ENCODE measurements at places on chromosomes 4 and X. TPM values are rescaled to one million over a fixed set of nuclear protein-coding genes. Genes with fewer than 3 reads are reported as not detected.

Gene PPARGC1A
- total RNA-seq: 4,431 TPM

Gene PCSK1N
- total RNA-seq: 144 TPM

Gene GPM6B
- total RNA-seq: 4.0 TPM

Gene POU3F4
- total RNA-seq: not detected

Gene OTUD4
- 10.5 TPM for total RNA-seq

Gene NSG1
- 2.7 TPM for total RNA-seq

Gene MGARP
- 3.4 TPM for total RNA-seq

DNA sequence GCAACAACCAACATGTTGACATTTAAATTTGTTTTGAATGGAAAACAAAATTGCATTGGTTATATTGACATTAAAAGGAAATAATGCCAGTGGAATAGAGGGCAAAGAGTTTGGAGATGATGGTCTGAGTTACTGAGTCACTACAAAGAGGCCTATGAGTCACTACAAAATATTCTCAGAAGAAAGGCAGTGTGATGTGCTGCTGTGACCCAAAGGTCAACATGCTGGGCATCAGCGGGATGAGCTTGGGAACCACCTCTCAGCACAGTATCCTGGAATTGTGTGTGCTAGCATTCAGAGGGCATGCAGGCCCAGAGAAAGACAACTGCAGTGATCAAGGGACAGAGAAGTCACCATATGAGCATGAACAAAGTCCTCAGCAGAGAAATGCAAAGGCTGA is 2.8 kb downstream of the CMC4 start:
- no peak overlapping the region for H3K4me3 ChIP-seq
- H3K27ac ChIP-seq: no peak overlapping the region
- DNase-seq: no peak
- H3K27me3 ChIP-seq: no peaks in the 10 kb centered on the region

DNA sequence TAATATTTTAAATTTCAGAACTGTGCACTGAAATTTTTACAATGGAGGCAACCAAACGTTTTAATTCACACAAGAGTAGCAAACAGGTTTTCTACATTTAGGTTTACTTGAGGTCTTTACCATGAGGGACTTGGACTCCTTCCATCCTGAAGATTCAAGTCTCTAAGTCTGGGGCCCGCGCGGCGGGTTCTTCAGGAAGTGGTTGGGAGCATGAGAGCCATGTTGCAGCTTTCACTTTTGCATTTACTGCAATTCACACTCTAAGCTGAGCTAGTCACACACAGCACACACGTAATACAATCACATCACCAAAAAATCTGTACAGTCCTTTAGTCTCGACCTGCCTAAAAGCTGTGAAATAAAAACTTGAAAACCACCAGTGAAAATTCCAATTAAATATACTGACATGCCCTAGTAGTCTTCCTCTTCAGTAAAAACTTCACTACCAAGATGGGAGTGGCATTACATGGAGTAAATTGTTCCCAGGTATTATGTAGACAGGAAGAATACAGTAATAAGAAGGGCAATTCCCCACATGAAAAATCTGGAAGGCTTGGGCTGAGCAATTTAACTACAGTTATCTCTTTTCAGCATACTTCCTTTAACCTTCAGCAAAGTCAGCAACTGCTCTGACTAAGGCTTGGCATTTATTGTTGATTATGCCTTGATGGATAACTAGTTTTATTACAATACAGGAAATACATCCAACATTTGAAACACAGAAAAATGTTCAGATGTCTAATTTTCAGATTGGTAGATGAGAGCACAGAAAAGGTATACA is 571.1 kb upstream of the DIPK2B start:
- H3K27me3 ChIP-seq: no peaks in the 10 kb centered on the region
- H3K4me3 ChIP-seq: no peak overlapping the region
- DNase-seq: peak; percentile 56
- H3K36me3 ChIP-seq: no peaks in the 10 kb centered on the region

DNA sequence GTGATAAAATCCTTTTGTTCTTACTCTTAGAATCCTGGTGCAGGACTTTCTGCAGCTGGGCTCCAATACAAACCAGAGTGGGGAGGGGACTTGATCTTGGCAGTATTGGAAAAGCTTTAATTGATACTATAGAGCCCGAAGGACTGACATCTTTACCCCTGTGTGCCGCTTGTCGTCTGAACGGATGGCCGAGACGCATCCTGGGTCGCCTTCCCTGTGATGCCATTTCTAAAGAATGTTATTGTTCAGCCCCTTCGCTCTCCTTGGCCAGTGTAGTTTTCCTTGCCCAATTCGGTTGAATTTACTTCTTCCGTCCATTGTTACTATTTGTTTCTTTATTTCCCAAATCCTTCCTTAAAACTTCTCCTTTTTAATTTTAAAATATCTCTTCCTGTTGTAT is 80.9 kb downstream of the CLDN34 start:
- H3K27me3 ChIP-seq: no peaks in the 10 kb centered on the region
- H3K4me3 ChIP-seq: no peak overlapping the region
- no peaks in the 10 kb centered on the region for H3K4me1 ChIP-seq
- no peak overlapping the region for H3K27ac ChIP-seq
- DNase-seq: no peak
- H3K36me3 ChIP-seq: no peaks in the 10 kb centered on the region

- no peak overlapping the region for H3K27ac ChIP-seq
- H3K4me1 ChIP-seq: peaks cover 13% of the 10 kb centered on the region
- H3K4me3 ChIP-seq: no peak overlapping the region
- H3K27me3 ChIP-seq: no peaks in the 10 kb centered on the region
These were observed 10.9 kb downstream of the GPAT3 start for GRCh38 chr4:83546786-83547185.

DNA sequence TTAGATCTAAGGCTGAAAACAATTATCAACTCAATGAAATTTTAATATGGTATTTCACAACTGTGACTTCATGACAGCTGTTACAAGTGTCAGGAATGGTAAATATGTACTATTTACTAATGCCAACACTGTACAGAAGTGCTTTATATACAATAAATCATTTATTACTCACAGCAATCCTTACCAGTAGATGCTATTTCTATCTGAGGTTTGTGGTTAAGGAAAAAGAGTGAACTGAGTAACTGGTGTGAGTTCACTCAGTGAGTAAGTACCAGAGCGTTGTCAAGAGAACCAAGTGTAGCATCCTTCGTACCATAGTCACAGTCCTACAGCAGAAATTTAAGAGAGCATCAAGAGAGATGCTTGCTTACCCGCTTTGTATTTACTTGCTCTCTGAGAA is 23.3 kb downstream of the MTHFD2L start:
- no peaks in the 10 kb centered on the region for H3K27me3 ChIP-seq
- H3K36me3 ChIP-seq: no peaks in the 10 kb centered on the region
- H3K4me1 ChIP-seq: no peaks in the 10 kb centered on the region
- H3K4me3 ChIP-seq: no peak overlapping the region
- DNase-seq: no peak
- H3K27ac ChIP-seq: no peak overlapping the region

DNA sequence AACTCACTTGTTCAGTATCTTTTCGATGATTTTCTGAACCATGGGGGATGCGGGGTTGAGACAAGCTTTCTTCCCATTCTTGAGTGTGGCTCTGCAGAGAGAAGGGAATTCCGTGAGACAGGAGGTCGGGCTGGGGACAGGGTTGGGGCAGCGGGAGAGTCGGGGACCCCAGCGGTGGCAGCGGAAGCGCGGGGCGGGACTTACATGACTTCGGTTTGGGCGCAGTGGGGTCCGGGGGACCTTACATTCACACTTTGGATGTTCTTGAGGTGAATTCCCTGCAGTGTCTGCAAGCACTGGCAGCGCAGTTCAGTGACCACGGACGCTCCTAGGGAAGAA is 434 bp downstream of the CXCL3 start:
- H3K4me3 ChIP-seq: peak overlapping the region; percentile 68
- H3K4me1 ChIP-seq: peaks cover 29% of the 10 kb centered on the region
- no peaks in the 10 kb centered on the region for H3K36me3 ChIP-seq
- DNase-seq: no peak
- peak overlapping the region; percentile 80 for H3K27ac ChIP-seq

DNA sequence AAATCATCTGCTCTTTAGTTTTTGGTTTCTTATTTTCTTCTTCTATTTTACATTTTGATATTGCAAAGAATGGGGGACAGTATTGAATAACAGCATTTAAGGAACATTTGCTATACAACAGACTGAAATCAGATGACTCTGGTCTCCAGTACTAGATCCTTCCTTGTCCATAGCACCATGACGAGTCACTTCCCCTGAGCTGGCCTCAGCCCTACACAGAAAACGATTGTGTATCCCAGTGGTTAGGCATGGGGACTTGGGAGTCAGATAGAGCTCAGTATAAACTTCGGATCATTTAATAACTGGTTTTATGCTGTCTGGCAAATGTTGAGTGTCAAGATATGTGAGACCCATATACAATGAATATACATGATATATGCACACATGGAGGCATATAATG is 44.7 kb upstream of the BEX4 start:
- no peaks in the 10 kb centered on the region for H3K4me1 ChIP-seq
- H3K36me3 ChIP-seq: no peaks in the 10 kb centered on the region
- H3K27me3 ChIP-seq: no peaks in the 10 kb centered on the region
- H3K27ac ChIP-seq: no peak overlapping the region

DNA sequence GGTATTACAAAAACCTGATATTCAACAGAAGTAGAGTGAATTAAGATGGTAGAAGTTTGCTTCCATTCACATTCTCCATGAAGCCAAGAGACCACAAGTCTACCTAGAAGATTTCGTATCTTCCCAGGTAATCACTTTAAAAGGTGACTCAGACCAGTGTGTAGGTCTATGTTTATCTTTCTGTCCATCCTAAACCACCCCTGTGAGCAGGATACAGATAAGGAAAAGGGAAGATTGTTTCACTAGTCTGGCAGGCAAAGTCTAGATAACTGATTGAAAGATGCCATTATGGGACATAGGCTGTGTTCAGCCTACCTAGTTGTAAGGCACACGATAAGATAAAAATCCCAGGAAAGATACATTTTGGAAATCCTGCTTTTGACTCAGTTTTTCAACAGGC is 244.3 kb upstream of the NWD2 start:
- DNase-seq: no peak

DNA sequence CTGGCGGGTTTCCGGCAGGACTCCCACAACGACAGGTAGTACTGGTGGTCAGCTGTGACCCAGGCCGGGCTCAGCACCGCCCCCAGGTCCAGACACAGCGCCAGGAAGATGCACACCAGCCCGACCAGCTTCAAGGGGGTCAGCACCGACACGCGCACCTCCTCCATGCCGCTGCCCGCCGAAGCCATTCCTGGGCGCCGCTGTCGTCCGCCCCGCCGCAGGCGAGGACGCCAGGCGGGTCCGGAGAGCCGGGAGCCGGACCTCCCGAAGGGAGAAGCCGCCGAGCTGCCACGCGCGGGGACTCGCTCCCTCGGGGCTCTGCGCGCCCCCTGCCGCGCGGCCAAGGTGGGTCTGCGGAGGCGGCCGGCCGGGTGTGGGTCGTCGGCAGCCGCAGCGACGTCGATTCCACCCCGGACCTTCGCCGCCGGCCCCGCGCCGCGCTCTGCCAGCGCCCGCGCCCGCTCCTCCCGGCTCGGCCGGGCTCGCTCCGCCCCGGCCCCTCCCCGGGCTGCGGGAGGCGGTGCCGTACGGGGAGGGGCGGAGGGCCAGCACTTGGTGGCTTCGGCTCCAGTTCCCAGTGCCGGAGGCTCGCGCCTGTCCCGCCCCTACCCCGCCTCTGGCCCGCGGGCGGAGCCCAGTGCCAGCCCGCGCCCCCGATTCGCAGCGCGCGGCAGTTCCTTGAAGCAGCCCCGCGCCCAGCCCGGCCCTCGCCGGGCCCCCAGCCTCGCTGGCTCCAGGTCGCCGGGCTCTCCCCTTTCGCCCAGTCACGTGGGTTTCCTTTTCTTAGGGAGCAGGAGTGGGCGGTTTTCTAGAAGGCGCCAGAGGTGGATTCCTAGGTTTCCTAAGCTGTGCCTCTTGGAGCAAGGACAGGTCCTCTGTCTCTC is at the start of gene TMEM47:
Gene TMEM47 (minus strand): TSS at position 444 of the 884 bp plus-strand sequence. CDS start 256 bp downstream, at position 188.
- peak within 1 kb of the TSS; percentile 49 for H3K4me3 ChIP-seq
- peak within 1 kb of the TSS; percentile 85 for H3K27ac ChIP-seq
- peaks cover 9% of the 10 kb centered on the region for H3K27me3 ChIP-seq
- DNase-seq: peak; percentile 71
- no peaks in the 10 kb centered on the region for H3K4me1 ChIP-seq
